ENCODE measurements at places on chromosomes 12 and 14.

DNA sequence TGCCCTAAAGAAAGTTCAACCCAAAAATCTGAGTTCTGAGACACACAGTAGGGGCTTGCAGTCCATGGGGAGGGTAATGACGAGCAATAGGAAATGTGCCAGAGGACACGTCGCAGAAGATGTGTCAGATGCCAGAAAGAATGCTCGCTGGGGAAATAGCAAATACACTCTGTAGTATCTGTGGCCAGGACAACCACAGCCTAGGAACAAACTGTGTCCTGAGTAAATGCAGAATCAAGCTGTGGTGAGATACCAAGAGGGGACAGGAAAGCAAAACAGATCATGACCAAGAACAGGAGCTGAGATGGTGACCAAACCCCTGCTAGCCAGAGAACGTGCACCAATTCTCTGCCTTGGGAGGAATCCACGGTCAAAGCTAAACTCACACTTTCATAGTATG is 9.1 kb downstream of the CRACR2A start:
- no peak for DNase-seq

DNA sequence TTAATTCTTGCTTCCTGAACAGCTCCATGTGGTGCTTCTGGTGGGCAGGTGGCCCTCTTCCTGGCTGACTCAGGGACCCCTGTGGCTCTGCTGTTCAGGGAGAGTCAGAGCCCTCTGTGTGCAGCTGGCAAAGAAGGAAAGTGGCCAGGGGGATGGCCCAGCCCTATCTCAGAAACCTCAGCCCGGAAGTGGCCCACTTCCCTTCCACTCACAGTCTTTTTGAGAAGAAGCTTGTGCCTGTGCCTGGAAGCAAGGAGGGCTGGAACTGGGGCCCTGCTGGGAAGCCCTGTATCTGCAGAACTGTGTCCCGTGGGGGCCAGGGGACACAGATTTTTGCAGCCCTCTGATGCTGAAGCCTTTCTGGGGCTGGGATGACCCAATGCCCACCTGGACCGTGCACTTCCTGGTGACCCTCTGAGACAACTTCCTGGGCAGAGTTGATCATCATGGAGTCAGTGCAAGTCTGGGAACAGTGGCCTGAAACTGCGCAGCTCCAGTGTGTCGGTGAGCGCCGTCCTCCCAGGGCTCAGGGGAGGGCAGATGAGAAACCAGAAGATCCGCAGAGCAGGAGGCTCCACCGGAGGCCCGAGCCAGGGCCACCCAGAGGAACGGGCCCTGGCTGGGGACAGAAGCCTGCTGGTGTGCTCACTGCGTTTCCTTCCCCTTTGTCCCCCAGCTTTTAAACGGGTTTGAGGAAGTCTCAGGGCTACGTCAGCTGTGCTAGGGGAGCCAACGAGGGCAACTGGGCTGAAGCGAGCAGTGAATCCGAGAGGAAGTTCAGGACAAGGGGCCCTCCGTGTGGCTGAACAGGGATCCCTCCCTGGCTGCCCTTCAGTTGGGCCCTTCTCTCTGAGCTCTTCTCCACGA is 217.4 kb upstream of the RTL1 start:
- no peak for DNase-seq

GRCh38 chr12:33771889-33772288 is 250.4 kb upstream of the ALG10 start:
- no peak for DNase-seq

- no peak for DNase-seq
Measured at GRCh38 chr12:60752589-60752988, 1156.8 kb downstream of the SLC16A7 start.

GRCh38 chr14:70002589-70003346 is 123.6 kb downstream of the SMOC1 start:
- DNase-seq = no peak

- DNase-seq = no peak
Measured at GRCh38 chr14:61452452-61452851, 131.1 kb downstream of the PRKCH start.

- no peak for DNase-seq
Measured at GRCh38 chr14:99023371-99023770, 248.6 kb downstream of the BCL11B start.

DNA sequence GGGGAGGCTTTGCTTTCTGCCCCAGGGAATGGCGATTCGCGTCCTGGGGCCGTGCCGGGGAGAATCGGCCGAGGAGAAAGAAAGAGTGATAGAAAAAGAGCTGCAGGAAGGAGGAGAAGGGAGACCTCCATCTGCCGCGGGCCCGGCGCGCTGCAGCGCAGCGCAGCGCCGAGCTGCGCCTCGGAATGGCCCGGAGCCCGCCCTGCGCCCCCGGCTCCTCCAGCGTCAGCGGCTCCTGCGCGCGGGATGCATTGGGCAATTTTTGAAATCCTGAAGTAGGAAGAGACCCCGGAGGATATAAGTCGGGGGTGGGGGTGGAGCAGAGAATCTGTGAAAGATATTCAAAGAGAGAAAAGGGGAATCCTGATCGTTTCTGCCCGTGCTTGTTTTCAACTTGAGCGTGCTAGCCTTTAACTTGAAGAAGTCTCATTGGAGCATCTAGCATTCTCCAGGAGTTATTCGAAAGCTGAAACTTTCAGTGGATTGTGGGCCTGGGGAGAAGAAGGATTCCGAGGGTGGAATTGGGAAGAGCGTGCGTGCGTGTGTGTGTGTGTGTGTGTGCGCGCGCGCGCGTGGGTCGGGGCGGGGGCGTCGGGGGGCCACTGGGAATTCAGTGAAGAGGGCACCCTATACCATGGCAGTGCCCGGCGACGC is 441 bp downstream of the PDE3A start:
- no peak for DNase-seq

DNA sequence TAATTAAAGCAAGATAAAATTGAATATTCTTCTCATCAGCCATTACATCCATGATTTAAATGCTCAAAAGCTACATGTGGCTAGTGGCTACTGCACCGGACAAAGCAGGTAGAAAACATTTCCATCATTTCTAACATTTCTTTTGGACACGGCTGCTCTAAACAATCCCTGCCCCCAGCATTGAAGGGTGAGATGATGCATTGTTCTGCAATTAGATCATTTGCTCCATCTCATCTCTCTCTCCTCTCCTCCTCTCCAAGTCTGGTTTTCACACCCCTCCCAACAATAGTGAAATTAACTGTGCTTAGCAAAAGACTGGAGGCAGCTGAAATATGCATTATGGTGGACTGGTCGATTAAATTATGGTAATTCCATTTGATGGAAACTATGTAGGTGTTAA is 288.5 kb downstream of the KSR2 start:
- DNase-seq = no peak

DNA sequence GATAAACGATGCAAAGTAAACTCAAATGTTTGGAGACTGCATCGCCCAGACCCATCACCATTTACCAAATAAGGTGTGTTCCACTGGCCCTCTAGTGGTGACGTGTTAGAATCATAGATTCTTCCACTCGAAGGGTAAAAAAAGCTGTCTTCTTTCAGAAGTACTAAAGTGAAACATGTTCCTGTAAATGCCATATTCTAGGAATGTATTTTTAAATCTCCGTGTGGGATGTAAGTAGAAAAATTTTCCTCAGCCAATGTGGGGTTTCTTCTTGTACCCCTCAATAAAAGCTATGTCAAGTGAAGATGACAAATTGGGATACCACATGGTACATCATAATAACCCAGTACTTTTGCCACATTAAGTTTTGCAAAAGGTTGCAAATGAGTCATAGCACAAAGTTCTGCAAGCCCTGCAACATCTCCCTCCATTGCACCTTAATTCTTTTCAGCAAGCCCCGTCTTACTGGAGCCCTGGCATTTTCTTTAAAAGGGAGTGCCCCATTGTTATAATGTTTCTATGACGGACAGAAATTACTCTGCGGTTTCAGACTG is 100.8 kb downstream of the CCER1 start:
- no peak for DNase-seq

DNA sequence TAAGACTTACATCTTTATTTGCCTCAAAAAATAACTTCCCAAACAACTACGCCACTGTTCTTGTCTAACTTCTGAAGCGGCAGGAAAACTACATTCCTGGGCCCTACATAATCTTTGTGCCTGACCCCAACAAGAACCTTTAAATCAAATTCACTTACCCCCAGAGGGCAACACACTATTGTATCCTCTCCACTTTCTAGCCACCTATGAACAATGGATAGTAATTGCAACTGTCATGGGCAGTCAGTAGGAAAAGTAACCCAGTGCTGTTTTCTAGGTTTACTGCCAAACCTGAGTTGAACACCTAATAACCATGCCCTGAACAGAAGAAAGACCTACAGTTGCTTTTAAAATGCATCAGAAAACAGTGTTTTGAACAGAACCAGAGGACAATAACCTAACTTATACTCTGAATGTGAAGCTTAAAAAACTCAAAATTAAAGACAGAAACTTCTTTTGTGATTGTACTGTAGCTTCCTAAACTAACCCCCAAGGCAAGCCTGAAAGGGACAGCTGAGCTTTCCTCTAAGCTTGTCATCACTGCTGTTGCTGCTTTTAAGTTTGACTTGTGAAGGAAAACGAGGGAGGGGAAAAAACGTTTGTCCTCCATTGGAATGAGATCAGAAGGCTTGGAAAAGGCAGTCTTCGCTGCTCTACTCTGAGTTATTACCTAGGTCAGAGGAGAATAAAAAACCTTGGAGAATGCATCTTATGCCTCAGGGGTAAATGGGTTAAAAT is 195.7 kb downstream of the SOX5 start:
- DNase-seq = no peak

GRCh38 chr12:25550186-25550585 is 2.9 kb downstream of the LMNTD1 start:
- DNase-seq = no peak

DNA sequence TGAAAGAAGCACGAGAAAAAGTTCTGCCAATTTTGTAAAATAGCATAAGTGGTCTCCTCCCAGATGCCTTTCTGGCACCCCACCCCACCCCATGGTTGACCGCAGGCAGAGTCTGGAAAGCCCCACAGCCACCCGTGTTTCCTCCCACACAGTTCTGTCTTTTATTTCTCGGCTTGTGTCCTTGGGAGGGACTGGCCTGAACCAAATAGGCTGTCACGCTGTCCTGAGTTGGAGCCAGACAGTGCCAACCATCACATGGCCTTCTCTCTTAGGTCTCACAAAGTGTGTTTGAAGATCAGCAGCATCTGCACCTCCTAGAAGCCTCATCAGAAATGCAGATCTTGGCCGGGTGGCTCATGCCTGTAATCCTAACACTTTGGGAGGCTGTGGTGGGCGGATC is 10.2 kb upstream of the LTA4H start:
- DNase-seq = no peak

DNA sequence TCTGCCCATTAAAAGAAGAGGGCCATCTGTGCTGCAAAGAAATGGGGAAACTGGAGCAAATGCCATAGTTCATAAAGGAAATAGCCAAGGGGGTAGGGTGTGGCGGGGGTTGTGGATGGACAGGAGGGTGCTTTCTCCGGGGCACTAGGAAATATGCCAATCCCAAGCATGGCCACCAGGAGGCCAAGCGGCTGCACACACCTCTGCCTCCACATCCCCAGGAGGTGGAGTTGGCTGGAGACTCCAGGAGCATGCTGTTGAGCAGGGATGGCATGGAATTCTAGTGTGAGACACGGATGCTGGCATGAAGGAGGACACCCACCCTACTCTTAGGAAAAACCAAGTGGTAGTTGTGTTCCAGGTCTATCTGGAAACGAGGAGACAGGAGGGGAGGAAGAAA is 25.2 kb downstream of the NID2 start:
- DNase-seq = peak; percentile 40

- DNase-seq = no peak
Measured at GRCh38 chr14:91233936-91234790, 10.3 kb downstream of the GPR68 start.

GRCh38 chr14:55545779-55546178 is 34.2 kb upstream of the KTN1 start:
- no peak for DNase-seq

DNA sequence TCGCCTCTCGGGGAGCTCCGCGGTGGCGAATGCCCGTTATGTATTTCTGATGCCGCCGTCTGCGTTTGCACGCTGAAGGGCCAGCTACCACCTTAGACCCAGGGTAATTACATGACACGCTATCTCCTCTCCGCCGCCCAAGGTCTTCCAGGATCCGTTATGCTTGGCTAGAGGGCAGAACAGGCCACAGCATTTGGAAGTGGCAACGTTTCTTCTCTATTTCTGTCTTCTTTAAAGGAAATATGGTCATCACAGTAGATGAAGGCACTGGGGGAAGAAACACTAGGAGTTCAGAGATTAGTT is 861 bp upstream of the MDGA2 start:
- no peak for DNase-seq

GRCh38 chr14:26709019-26709418 is 111.2 kb upstream of the NOVA1 start:
- no peak for DNase-seq

DNA sequence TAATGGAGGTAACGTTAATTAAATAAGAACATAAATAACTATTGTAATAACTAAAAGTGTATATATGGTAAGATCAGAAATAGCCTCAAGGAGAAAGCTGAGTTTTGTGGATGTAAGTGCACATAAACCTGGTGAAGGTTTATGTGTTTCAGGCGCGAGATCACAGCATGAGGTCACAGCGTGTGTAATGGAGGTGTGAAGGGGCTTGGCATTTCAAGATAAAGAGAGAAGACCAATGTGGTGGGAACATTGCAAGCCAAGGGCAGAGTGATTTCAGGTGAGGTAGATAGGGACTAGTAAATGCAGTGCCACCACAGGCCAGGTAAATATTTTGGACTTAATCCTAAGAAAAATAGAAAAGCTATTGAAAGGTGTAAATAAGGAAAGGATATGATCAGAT is 21.7 kb upstream of the KICS2 start:
- DNase-seq = no peak

Data from T-helper 9 cell (primary cell).